Activated naive CD8-positive, alpha-beta T cell treated with anti-CD3 and anti-CD28 coated beads, Interleukin-2, amount 50 U/mL, for 16 hours (primary cell): ENCODE measurements at places on chromosomes 2 and 18.

GRCh38 chr2:109352898-109353689 lies 224.1 kb downstream of the SH3RF3 start:
- DNase-seq: no peak

DNA sequence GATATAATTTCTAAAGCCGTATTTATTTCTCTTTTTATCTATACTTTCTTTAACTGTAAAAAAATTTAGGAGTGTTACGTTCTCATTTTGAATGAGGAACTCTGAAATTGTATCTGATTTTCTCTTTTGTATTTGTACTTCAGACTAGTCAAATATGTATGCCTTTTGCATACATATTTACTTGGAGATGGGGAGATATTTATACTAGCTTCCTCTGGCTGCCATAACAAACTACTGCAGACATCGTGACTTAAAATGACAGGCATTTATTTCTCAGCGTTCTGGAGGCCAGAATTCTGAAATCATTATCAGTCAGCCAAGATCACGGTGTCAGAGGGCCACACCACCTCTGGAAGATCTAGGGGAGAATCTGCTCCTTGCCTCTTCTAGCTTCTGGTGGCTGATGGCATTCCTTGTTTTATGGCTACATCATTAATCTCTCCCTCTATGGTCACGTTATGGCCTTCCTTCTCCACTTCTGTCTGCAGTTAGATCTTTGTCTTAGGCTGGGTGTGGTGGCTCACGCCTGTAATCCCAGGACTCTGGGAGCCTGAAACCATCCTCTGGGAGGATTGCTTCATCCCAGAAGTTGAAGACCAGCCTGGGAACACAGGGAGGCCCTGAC lies 8.2 kb downstream of the LCLAT1 start:
- no peak for DNase-seq

DNA sequence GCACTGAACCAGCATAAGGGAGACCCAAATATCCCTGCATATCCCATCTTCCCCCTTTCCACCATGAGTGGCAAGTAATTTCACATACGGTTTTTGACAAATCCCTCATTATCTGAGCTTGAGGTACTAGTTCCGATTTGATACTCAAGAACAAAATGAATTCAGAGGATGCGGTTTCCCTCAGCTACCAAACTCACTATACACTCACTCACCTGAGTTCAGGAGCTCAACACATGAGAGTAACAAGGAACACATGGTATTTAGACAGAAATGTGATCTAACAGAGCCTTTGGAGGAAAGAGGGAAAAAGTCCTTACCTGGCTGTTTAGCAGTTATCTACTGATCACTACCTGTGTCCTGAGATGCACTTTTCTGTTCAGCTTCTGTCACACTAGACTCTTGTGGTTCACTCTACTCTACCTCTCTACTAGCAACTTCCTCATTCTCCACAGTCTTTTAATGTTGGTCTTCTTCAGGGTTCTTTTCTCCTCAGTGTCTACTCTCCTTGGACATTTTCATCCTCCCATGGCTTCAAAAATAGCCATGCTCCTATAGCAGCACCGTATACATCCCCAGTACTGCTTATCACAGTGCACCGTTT lies 25.1 kb downstream of the ASXL2 start:
- DNase-seq: no peak

DNA sequence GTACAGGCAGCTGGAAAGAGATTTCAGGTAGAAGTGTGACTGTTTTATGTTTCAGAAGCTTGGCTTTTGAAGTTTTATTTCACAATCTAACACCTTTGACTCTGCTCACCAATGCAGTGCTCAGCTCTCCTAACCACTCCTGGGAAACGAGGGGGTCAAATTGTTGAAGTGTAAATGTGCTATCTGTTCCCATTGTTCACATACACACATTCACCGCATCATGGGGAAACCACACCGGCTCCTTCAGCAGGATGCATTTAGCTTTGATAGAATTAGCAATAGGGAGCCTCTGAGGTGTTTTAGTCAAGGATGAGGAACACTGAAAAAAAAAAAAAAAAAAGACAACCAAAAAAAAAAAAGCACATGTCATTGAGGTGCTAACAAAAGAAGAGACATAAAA lies 13.4 kb upstream of the DLGAP1 start:
- DNase-seq: no peak

GRCh38 chr2:26169226-26169625 lies 3.7 kb upstream of the GAREM2 start:
- no peak for DNase-seq

DNA sequence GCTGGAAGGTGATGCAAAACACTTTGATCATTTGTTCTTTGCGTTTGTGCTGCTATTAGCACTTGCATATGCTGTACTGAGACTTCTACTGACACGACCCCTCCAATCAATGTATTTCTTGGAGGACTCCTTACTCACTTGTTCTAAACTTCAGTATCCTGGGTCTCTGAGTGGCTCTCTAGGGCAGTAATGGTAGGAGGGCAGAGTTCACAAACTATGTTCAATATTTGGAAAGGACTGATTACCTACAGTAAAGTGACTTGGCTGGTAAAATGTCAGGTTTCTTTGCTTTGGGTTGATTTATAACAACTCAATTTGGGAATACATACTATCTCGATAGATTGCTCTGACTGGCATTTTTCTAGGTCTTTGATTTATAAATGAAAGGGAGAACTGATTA lies 93.7 kb downstream of the TRIM43 start:
- no peak for DNase-seq

- DNase-seq: no peak
Observed at GRCh38 chr2:99832926-99833325, 309.5 kb downstream of the AFF3 start.

DNA sequence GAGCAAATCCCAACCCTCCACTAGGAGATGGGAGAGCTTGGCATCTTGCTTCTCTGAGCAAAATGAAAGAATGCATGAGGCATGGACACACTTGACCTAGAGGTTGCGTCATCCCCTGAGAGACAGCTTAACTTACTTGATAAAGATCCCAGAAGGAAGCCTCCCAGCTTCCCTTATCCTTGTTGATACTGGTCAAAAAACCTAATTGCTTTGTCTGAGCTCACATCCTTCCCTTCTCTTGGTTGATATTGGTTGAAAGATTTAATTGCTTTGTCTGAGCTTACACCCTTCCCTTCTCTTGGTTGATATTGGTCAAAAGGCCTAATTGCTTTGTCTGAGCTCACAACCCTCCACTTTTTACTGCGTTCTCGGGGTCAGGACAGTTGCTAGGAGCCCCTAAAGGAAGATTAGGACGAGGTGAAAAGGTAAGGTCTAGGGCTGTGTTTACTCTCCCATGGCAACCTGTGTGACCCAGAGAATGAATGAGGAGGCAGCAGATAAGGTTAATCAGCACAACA lies 12.2 kb upstream of the BOD1L2 start:
- DNase-seq: no peak

GRCh38 chr2:69143748-69144360 lies 130.9 kb downstream of the ANTXR1 start:
- DNase-seq: no peak

- no peak for DNase-seq
Observed at GRCh38 chr2:107633580-107634147, 193.0 kb upstream of the RGPD4 start.

GRCh38 chr18:6484659-6485058 lies 69.9 kb upstream of the L3MBTL4 start:
- no peak for DNase-seq

DNA sequence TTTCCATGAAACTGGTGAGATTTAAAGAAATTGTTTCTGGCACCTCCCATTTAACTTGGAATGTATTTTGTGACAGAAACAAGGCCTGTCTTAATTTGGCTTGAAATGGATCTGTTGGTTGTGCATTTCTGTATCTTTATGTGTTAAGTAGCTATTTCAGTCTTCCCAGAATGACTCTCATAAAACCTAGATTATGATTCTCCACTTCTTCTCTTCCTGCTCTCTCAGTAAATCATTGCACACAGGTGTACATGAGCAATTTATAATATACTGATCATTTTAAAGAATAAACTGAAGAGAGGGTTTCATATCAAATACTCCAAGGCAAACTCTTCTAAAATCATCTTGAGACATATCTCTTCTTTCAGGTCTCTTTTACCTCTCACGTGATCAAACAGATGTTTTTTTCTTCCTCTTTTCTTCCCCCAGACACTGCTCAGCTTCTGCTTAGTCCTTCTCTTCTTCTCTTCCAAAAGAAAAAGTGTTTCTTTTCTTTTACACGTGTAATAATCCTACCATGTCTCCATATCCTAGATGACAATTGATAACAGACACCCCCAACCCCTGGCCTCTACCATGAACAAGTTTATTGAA lies 112.0 kb downstream of the PPP1R1C start:
- no peak for DNase-seq

DNA sequence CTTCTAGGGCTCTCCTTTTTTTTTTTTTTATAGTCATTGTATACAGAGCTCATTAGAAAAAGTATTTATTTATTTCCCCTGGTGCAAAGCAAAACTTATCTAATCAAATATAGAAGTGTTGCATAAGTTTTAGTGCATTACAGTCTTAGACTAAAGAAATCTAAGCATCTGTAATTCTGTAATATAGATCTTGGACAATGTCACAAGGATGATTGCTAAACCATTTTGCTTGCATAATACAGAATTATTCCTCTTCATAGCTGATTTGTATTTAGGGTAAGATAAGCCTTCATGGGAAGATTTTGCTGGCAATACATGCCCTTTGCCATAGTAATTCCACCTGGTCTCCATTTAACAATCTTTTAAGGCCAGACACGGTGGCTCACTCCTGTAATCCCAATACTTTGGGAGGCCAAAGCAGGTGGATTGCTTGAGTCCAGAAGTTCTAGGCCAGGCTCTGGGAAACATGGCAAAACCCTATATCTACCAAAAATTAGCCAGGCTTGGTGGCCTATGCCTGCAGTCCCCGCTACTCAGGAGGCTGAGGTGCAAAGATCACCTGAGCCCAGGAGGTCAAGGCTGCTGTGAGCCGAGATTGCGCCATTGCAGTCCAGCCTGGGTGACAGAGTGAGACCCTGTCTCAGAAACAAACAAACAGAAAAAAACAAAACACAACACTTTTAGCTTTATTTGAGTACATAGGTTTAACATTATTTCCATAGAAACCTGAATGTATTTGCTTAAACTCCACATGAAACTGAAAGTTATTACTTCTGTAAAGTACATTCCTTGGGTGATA lies 2.2 kb upstream of the ACADL start:
- no peak for DNase-seq
